ENCODE measurements at places on chromosomes 16 and 17. TPM values are rescaled to one million over a fixed set of nuclear protein-coding genes. Genes with fewer than 3 reads are reported as not detected.

GRCh38 chr17:28917465-28917864, 14.6 kb upstream of the DHRS13 start:
- DNase-seq = no peak

- DNase-seq = peak; percentile 34
Observed at GRCh38 chr16:1884155-1884760, 12.3 kb upstream of the MEIOB start.

GRCh38 chr17:41519501-41520224, 973 bp upstream of the KRT15 start:
- no peak for DNase-seq

DNA sequence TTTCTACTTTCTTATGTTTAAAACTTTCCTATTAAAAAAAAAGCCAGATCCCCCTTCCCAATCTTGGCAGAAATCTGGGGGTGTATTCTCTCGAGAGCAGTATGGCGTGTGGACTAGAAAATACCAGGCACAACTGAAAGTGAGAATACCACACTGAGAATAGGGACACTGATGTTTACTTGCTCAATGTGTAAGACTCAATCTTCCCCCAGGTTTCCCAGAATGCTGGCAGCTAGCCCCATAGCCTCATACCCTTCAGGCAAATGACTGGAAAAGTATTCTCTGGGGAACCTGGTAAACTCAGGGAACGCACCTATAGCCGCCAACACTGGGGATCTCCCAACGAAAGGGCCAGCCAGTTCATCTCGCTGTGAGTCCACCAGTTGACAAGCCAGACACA, 15.3 kb downstream of the ZZEF1 start:
- no peak for DNase-seq

GRCh38 chr17:42266918-42267766, 9.0 kb downstream of the STAT5B start:
- DNase-seq = peak; percentile 84

DNA sequence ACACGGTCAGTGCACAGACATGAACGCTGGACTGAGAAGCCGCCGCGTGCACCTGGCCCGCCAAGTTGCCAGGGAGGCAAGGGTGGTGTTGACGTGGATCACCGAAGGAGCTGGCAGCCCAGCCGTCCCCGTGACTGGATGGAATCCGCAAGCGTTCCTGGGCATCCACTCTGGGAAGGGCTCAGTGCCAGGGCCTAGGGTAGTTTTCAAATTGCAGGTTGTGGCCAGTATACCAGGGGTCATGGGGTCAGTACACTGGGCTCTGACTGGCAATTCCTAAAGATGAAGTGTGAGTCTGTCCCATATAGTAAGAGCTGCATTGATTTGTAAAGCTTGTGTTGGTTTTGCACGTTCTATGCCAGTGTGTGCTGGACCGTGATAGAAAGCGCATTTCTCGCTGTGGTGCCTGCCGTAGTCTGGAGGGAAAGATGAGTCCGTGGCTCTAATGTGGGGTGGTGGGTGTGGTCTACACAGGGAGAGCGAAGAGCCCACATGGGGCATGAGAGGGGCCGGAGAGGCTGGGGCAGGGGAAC, 21.1 kb upstream of the METRNL start:
- DNase-seq = no peak

DNA sequence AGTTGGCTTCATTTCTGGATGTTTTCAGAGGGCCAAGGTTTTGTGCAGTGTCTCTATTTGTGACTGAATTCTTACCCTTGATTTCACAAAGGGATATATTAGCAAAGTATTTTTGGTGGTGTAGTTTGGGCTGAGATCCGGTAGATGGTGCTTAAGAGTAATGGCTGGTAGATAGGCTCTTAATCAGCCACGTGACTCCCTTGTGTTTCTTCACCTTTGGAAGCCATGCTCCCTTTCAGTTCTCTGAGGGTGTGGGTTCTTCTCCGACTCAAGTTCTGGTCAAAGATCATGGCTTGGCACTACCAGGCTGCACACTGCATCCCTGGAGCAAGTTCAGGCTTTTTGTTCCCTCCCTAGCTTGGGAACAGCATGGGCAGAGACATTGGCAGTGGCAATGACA, 887.3 kb downstream of the CDH8 start:
- DNase-seq = no peak

DNA sequence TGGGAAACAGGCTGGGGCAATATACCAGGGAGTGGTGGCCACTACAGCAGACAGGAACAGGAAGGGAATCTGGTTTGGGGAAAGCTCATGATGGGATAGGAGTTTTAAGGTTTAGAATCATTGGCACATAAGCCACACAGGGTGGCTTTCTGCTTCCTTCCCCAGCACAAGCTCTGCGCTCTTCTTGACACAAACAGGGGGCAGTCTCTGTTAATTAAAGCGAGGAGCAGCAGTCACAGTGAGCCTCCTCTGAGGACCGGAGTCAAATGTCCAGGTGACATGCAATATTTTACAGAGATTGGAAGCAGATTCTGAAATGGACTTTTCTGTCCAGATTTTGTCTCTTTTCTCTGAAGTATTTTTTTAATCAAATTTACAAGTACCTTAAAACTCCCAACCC, 2.8 kb upstream of the SHISA9 start:
- no peak for DNase-seq

- DNase-seq = peak; percentile 93
Observed at GRCh38 chr17:77365584-77366186, 224.9 kb downstream of the SEC14L1 start.

- no peak for DNase-seq
Observed at GRCh38 chr16:86812363-86812970, 234.1 kb downstream of the FOXL1 start.

- DNase-seq = no peak
Observed at GRCh38 chr17:82357394-82357793, 1.7 kb upstream of the TEX19 start.

DNA sequence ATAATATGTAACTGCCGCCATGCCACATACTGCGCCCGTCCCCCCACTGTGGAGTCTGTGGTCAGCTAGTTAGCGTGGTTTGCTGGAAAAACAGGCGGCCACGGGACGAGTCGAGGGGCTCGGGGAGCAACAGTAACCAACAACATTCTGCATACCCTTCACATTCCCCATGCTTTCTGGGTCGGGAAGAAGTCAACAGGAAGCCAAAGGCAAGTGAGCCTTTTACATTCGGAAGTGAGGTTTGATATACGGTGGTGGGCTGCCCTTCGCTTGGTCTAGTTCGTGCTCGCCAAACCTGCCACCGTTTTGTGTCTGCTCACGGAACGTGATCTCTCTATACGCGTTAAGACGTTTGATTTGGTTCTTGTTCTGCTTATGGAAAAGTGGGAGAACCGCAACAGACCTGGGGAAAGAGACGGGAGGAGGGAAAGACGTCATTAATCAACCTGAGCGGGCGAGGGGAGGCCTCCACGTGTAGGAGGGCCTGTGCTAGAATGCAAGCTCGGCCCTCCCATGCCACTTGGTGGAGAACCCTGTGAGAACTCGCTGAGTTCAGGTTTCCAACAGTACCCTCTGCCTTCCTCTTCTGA, 28.9 kb upstream of the CFAP20 start:
- DNase-seq = no peak

- no peak for DNase-seq
Observed at GRCh38 chr17:4722678-4723240, 8.5 kb upstream of the MED11 start.

DNA sequence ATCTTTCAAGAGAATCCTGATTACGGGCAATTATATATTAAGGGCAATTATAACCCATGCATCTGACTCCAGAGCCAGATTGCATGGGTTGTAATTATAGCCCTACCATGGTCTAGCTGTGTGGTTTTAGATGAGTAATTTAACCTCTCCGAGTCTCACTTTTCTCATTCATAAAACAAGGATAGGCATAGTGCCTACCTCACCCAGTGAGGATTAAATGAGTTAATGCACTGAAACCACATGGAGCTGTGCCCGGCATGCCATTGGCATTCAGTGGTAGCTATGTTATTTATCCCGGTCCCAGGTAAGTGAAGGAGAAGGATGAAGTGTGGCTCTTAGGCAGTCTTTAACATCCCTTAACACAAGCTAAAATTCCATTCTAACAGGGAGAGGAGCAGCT, 6.3 kb downstream of the SNX20 start:
- DNase-seq = no peak

GRCh38 chr17:42922294-42922693, 21.7 kb downstream of the G6PC1 start:
- DNase-seq = no peak

DNA sequence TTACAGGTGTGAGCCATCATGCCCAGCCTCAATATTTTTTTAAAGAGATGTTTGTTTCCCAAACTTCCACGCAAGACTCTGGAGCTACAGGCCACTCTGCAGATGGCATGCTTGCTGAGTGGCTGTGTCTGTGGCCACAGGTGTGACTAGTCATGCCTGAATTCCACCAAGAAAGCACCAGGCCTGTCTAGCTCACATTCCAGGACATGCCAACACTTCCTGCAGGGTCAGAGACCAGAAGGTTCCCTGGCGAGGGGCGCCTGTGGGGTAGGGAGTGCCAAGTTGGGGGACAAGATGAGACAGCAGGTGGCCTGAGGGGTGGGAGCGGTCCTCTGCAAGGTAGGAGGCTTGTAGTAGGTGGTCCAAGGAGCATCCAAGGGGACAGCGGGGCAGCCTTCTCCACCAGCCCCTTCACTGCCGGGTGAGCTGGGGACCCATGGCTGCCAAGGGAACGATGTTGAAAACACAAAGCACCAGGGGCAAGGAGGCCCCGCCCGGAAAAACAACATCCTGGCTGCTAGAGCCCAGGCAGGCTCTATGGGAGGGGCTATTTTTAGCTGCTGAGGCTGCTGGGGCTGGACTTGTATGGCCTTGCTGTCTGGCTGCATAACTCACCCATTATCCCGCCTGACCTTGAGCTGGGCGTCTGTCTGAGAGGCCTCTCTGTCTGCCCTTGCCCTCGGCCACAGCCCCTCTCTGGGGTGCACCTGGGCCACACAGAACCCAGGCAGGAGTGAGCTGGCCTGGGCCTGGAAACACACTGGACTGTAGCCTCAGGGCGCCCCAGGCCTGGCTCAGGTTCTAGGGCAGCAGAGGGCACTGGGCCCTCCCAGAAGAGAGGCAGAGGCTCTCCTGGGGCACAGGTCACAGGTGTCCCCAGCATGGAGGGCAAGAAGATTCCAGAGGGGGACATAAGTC, 5.7 kb downstream of the TRIM47 start:
- peak; percentile 93 for DNase-seq

DNA sequence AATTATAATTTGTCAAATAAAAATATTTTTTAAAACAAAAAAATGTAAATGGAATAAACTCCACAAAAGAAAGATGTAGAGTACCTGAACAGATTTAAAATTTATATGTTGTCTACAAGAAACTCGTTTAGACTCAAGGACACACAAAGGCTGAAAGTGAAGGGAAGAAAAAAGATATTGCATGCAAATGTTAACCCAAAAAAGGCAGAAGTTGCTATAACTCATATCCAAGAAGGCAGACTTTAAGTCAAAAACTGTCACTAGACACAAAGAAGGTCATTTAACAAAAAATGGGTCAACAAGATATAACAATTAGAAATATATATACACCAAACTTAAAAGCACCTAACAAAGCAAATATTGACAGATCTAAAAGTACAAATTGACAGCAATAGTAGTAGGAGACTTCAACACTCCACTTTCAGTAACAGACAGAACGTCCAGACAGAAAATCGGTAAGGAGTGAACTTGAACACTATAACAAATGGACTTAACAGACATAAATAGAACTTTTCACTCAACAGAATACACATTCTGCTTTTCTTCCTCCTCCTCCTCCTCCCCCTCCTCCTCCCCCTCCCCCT, 40.8 kb upstream of the MYLK3 start:
- no peak for DNase-seq

GRCh38 chr16:49716339-49716934, 139.5 kb downstream of the ZNF423 start:
- no peak for DNase-seq

- DNase-seq = no peak
Observed at GRCh38 chr16:67648764-67649407, 3.9 kb downstream of the CARMIL2 start.

- DNase-seq = no peak
Observed at GRCh38 chr16:54093281-54093680, 193.3 kb downstream of the IRX3 start.

- peak; percentile 64 for DNase-seq
Observed at GRCh38 chr16:8867216-8867931, 1.4 kb downstream of the CARHSP1 start.

DNA sequence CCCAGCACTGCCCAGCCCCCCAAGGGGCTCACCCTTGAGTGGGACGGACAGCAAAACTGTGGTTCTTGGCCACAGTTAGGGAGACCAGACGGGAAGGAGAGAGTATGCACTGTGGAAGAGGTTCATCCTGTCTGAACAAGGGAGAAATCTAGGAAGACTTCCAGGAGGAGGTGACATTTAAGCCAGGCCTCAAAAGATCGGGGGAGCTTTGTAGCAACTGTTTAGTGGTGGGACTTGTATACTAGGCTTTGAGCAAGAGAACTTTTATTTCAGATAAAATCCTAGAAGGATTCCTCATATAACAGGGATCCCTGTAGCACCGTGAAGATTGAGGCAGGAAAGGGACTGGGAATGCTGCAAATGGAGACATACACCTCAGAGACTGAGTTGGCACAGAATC, 30.8 kb downstream of the SREBF1 start:
- DNase-seq = no peak

DNA sequence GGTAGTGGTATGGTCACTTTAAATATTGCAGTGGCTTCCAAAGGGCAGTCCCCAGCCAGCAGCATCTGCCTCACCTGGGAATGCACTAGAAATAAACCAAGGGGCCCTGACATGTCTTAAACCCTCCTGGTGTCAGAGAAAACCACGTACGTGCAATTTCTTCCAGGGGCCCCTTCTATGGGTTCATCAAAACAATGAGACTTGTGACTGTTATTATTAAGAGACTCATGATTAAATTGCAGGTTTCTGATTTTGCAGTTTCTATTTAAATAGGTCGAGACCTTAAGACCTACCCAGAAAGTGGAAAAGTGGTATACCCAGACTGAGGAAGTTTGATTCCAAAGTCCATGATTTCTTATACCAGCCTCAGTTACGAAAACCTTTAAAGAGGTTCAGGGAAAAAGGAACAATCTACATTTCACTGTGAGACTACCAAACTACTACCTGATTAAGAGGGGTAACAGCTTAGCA, 746 bp upstream of the POLG2 start:
- no peak for DNase-seq

Gene CMTM2
- not detected for total RNA-seq

Gene NECAB2
- total RNA-seq = not detected

Gene SMIM22
- not detected for total RNA-seq

Gene SNRNP25
- total RNA-seq = 17.6 TPM

Gene ZNF385C
- not detected for total RNA-seq

Gene C17orf78
- not detected for total RNA-seq

Gene LRRC36
- not detected for total RNA-seq

Gene ZNF174
- 10.4 TPM for total RNA-seq

Gene FBXL20
- total RNA-seq = 9.7 TPM

Gene CDRT15L2
- total RNA-seq = not detected

All from GM23248 (cell line).